ENCODE measurements at places on chromosomes 12 and 14.

- no peaks in the 10 kb centered on the region for H3K27me3 ChIP-seq
- no peak for DNase-seq
- H3K4me3 ChIP-seq = no peak overlapping the region
- no peak overlapping the region for H3K27ac ChIP-seq
- H3K4me1 ChIP-seq = peaks cover 64% of the 10 kb centered on the region
Measured at GRCh38 chr12:120851444-120851843, 52.7 kb downstream of the SPPL3 start.

DNA sequence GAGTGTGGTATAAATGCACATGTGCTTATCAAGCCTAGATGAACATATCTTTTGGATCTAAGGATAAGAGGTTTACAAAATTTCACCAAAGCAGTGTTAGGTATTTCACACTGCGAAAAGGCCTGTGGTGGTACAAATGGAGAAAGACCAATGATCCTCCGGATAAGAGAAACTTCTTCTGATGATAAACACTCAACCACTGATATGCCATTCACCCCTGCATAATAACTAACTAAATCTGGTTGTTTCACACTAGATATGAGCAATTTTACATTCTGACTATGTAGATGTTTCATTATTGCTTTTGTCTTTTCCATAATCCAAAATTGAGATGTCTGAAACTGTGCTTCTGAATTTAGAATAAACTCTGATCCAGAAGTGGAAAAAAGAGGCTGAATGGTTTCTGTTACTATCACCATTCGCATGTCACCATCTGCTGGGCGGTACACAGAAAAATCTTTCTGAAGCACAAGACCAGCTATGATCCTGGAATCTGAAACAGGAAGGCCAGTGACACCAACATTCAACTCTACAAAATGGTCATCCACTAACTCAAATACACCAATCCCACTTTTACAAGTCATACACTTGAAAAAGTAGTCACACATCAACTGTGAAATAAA is 1.3 kb downstream of the BBS10 start:
- H3K27ac ChIP-seq = peak overlapping the region; percentile 94
- peak overlapping the region; percentile 88 for H3K4me3 ChIP-seq
- no peaks in the 10 kb centered on the region for H3K27me3 ChIP-seq
- peaks cover 3% of the 10 kb centered on the region for H3K36me3 ChIP-seq
- DNase-seq = peak; percentile 49
- peaks cover 24% of the 10 kb centered on the region for H3K4me1 ChIP-seq

DNA sequence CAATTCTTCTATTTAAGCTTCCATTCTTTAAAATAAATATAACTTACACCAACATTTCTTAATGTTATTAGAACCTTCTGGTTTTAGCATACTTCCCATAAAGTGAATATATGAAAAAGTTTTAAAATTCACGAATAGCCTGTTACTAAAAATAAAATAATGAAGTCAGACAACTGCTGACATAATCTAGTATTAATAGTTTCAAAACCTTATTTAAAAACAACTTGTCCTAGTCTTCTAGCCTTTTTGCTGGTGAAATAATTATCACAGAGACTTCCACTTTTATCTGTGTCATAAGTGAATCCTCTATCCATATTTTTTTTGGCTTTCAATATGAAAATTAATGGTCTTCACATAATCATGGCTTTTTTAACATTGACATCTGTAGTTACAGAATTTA is 93.8 kb upstream of the MON2 start:
- H3K36me3 ChIP-seq = peaks cover 33% of the 10 kb centered on the region
- H3K4me3 ChIP-seq = no peak overlapping the region
- no peaks in the 10 kb centered on the region for H3K27me3 ChIP-seq
- H3K27ac ChIP-seq = no peak overlapping the region
- no peak for DNase-seq
- peaks cover 28% of the 10 kb centered on the region for H3K4me1 ChIP-seq

DNA sequence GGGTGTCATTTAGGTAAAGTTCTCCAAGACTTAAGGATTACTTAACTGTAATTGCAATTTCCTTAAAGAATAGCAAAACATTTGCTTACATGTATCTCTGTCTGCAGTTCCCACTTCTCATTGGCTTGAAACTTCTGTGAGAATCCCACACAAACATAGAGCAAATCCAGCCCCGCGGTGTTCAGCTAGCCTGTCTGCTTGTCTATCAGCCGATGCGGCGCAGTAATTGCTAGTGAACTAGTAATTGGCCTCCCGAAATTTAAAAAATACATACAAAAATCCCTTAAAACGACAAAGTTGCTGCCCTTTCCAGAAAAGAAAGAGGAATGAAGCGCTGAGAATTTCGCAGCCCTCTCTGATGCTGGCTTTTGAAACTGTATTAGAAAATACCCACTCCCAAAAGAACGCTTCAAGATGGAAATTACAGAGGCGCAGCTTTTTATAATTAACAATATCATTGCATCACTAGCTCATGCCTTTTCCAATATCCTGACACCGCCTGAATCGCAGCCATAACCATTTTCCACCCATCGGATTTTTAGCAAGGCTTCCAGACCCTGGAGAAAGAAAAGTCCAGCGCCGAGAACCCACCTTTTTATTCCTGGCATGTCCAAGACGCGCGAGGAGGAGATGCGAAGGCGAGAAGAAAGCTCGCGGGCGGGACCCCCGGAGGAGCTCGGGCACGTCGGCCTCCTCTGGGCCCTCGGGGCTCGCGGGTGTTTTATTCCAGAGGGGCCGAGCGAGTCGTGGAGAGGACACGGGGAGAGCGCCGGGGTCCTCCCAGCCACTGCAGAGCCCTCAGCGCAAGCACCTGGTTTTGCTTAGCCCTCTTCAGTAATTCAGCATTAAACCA is 646 bp downstream of the FBLN5 start:
- DNase-seq = peak; percentile 16
- peaks cover 29% of the 10 kb centered on the region for H3K27me3 ChIP-seq
- H3K4me1 ChIP-seq = peaks cover 10% of the 10 kb centered on the region
- peak overlapping the region; percentile 69 for H3K27ac ChIP-seq

- H3K27ac ChIP-seq = peak overlapping the region; percentile 94
- no peaks in the 10 kb centered on the region for H3K36me3 ChIP-seq
- H3K4me1 ChIP-seq = peaks cover 47% of the 10 kb centered on the region
- no peaks in the 10 kb centered on the region for H3K27me3 ChIP-seq
Measured at GRCh38 chr14:39229222-39229543, 4.5 kb upstream of the MIA2 start.

GRCh38 chr14:42224053-42224888 is 617.6 kb downstream of the LRFN5 start:
- no peaks in the 10 kb centered on the region for H3K4me1 ChIP-seq
- H3K27me3 ChIP-seq = no peaks in the 10 kb centered on the region
- H3K36me3 ChIP-seq = no peaks in the 10 kb centered on the region
- no peak overlapping the region for H3K27ac ChIP-seq
- no peak overlapping the region for H3K4me3 ChIP-seq

- peaks cover 20% of the 10 kb centered on the region for H3K4me1 ChIP-seq
- no peaks in the 10 kb centered on the region for H3K27me3 ChIP-seq
- peak; percentile 41 for DNase-seq
- H3K4me3 ChIP-seq = no peak overlapping the region
- H3K27ac ChIP-seq = peak overlapping the region; percentile 58
Measured at GRCh38 chr12:538731-539539, 79.2 kb downstream of the B4GALNT3 start.

GRCh38 chr12:120581998-120582397 is 796 bp upstream of the POP5 start:
- DNase-seq = peak; percentile 38
- H3K27me3 ChIP-seq = peaks cover 11% of the 10 kb centered on the region
- peaks cover 14% of the 10 kb centered on the region for H3K36me3 ChIP-seq
- H3K4me3 ChIP-seq = peak overlapping the region; percentile 98
- H3K4me1 ChIP-seq = peaks cover 35% of the 10 kb centered on the region

DNA sequence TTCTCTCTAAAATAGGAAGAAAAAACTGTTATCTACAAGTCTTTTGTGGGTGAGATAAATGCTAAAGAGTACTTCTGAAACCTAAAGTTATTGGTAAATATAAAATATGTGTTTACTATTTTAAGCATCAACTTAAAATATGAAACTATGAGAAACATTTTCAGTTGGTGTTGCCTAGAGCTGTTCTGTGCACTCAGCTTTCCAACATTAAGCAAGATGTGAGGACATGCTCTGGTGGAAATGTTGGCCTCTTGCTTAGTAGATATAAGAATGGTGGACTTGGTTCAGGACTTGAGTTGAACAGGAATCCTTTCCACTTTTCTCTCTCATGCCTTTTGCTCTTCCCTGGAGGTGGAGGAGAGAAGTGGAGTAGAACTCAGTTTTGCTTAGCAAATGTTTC is 164.1 kb upstream of the PELI2 start:
- no peak for DNase-seq
- no peak overlapping the region for H3K4me3 ChIP-seq
- no peak overlapping the region for H3K27ac ChIP-seq
- H3K36me3 ChIP-seq = no peaks in the 10 kb centered on the region
- H3K4me1 ChIP-seq = no peaks in the 10 kb centered on the region

- H3K4me3 ChIP-seq = no peak within 1 kb of the TSS
- peak; percentile 100 for DNase-seq
- H3K4me1 ChIP-seq = peaks cover 19% of the 10 kb centered on the region
- H3K27me3 ChIP-seq = no peaks in the 10 kb centered on the region
- H3K27ac ChIP-seq = no peak within 1 kb of the TSS
Measured at GRCh38 chr14:23095196-23096108, at the start of gene C14orf119. C14orf119 (plus strand) TSS chr14:23095505; CDS start chr14:23097659, 2,154 bp downstream.

DNA sequence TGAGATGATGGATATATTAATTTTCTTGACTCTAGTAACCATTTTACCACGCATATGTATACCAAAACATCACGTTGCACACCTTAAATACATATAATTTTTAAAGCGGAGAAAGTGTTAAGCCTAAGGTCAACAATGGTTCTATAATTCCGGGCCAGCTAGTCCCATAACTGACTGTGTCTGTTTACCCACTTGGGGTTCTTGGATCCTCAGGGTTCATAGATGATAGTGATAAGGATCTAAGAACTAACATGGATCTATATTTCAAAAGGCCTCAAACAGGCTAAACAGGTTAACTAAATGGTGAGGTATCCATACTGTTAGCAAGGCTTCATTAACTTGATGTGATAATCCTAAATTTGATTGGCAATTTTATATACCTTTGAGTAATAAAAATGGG is 9.8 kb downstream of the SLC38A1 start:
- DNase-seq = no peak
- H3K4me3 ChIP-seq = no peak overlapping the region
- peaks cover 52% of the 10 kb centered on the region for H3K36me3 ChIP-seq
- H3K27ac ChIP-seq = no peak overlapping the region

DNA sequence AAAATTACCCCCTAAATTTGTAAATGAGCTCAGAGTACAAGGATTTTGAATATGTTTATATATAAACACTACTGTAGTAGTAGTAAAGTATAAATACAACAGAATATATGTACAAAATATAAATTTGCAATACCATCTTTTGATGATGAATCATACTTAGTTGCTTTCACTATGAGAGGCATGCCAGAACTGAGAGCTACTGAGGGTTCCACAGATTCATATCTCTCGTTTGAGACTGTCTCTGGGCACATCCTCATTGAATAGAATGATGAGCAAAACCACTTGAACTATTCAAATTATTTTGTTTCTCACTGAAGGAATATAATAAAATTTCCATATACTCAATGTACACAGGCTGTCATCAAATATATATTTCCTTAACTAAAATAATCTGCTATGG is 417.6 kb downstream of the NAV3 start:
- no peaks in the 10 kb centered on the region for H3K36me3 ChIP-seq
- no peak overlapping the region for H3K27ac ChIP-seq
- no peak for DNase-seq
- no peak overlapping the region for H3K4me3 ChIP-seq

DNA sequence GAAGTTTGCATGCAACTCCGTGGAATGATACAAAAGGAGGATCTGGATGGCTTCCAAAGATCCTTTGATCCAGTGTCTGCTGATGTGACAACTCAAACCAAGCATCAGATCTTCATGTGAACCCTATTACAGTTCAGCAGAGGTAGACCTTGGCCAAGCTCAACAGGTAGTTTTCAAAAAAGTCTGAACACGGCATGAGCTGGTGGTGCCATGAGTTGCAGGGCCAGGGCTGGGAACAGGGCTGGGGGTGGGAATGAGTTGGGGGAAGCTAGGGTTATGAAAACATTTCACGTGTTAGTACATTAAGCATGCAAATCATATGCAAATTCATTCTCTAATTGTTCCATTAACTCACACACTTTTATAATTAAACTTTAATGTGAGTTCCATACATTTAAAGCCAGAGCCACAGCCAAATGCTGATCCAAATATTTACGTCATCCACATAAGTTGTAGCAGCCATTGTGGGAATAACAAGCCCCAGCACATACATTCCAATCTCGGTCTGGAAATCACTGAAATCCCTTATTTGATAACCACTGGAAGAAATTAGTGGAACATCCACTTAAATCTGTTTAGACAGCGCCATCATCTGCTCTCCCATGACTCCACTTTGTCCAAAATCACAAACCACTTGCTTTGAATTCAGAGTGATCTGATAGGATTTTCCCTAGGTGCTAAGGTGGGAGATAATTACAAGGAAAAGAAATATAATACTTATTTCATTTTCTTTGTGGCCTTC is 158.5 kb downstream of the APAF1 start:
- DNase-seq = no peak
- H3K27me3 ChIP-seq = peaks cover 18% of the 10 kb centered on the region
- H3K4me3 ChIP-seq = no peak overlapping the region
- no peaks in the 10 kb centered on the region for H3K36me3 ChIP-seq
- no peak overlapping the region for H3K27ac ChIP-seq

GRCh38 chr12:71063087-71063486 is 94.7 kb downstream of the TSPAN8 start:
- H3K4me3 ChIP-seq = no peak overlapping the region
- no peak for DNase-seq
- H3K4me1 ChIP-seq = no peaks in the 10 kb centered on the region
- H3K27me3 ChIP-seq = no peaks in the 10 kb centered on the region
- H3K36me3 ChIP-seq = no peaks in the 10 kb centered on the region

- peaks cover 35% of the 10 kb centered on the region for H3K4me1 ChIP-seq
- no peak overlapping the region for H3K4me3 ChIP-seq
- peaks cover 9% of the 10 kb centered on the region for H3K27me3 ChIP-seq
- H3K36me3 ChIP-seq = no peaks in the 10 kb centered on the region
- H3K27ac ChIP-seq = no peak overlapping the region
Measured at GRCh38 chr12:102479099-102479885, 1.1 kb downstream of the IGF1 start.

DNA sequence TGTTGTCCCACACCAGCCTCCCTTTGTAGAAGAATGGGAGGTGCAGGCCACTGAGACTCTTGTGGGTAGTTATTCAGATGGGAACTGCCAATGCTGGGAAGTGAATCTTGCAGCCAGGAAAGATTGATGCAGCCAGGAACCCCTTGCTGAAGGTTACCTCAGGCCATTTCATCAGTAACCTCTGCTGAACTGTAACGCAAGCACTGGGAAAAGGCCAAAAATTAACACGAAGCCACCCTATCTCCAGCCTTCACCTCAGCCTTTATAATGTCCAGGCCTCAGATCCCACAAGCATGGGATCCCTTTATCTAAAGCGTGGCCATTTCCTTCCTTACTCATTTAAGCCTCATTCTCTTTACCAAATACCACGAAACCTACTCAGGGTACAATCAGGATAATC is 211.1 kb downstream of the SPTSSA start:
- no peak overlapping the region for H3K4me3 ChIP-seq
- H3K36me3 ChIP-seq = no peaks in the 10 kb centered on the region
- DNase-seq = no peak
- H3K4me1 ChIP-seq = no peaks in the 10 kb centered on the region

- peaks cover 18% of the 10 kb centered on the region for H3K36me3 ChIP-seq
- H3K27me3 ChIP-seq = no peaks in the 10 kb centered on the region
- H3K4me3 ChIP-seq = no peak overlapping the region
- no peak for DNase-seq
Measured at GRCh38 chr12:100324498-100324897, 32.4 kb upstream of the SLC17A8 start.
